Lung (tissue), 17 donors: ENCODE measurements at places on chromosomes 5 and 9.

GRCh38 chr9:16727452-16728136, 142.9 kb downstream of the BNC2 start:
- no peaks in the 10 kb centered on the region for H3K36me3 ChIP-seq
- H3K27me3 ChIP-seq, result peaks cover 11% of the 10 kb centered on the region
- peak overlapping the region; percentile 83 for H3K27ac ChIP-seq
- H3K4me1 ChIP-seq, result no peaks in the 10 kb centered on the region

DNA sequence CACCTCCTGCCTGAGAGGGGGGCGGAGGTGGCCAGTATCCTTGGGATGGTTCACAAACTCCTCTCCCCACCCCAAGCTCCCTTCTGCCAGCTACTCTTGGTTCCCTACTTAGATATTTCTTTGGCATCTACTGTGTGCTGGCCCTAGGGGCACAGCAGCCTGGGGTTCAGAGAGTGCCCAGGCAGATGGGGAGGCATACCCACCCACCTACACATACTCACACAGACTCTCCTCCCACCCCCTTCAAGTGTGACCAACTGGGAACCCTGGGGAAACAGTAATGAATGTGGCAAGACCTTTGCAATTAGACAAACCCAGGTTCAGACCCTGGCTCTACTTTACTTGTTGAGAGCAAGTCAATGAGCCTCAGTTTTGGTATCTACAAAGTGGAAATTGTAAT, 44.4 kb upstream of the PSD2 start:
- H3K4me1 ChIP-seq, result peaks cover 2% of the 10 kb centered on the region
- no peak for DNase-seq
- H3K4me3 ChIP-seq, result no peak overlapping the region
- no peaks in the 10 kb centered on the region for H3K36me3 ChIP-seq

- no peaks in the 10 kb centered on the region for H3K36me3 ChIP-seq
- H3K4me3 ChIP-seq, result no peak overlapping the region
- no peaks in the 10 kb centered on the region for H3K27me3 ChIP-seq
- peaks cover 3% of the 10 kb centered on the region for H3K4me1 ChIP-seq
Observed at GRCh38 chr5:116404016-116404415, 170.6 kb downstream of the SEMA6A start.

GRCh38 chr5:78983601-78984438, 1.3 kb downstream of the ARSB start:
- peak overlapping the region; percentile 89 for H3K4me3 ChIP-seq
- H3K27ac ChIP-seq, result peak overlapping the region; percentile 99

DNA sequence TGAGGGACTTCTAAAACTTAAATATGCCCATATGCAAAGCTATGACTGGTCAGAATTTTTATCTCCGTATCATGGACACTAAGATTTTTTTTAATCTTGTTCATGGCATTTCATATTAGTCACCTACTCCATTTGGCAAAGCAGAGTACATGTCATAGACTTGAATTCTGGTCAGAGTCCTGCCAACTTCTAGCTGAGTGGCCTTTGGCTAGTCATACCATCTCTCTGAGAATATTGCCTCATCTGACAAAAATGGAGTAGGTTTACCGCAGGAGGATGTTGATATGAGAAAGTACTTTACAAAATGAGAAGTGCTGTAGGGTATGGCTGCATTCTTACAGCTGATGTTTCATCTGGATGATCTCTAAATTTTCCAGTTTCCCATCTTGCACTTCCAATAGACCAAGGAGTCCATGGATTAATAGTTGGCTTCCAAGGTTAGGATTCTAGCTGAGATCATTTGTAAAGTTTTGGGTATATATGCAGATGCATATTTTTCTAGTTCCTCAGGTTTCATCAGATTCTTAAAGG, 150.8 kb upstream of the NR3C1 start:
- H3K4me3 ChIP-seq, result no peak overlapping the region
- no peaks in the 10 kb centered on the region for H3K36me3 ChIP-seq
- no peak for DNase-seq
- no peaks in the 10 kb centered on the region for H3K27me3 ChIP-seq

GRCh38 chr9:27065288-27065687, 43.7 kb upstream of the TEK start:
- no peak overlapping the region for H3K4me3 ChIP-seq
- no peak for DNase-seq
- H3K27me3 ChIP-seq, result no peaks in the 10 kb centered on the region
- peaks cover 3% of the 10 kb centered on the region for H3K36me3 ChIP-seq
- no peaks in the 10 kb centered on the region for H3K4me1 ChIP-seq

- H3K4me3 ChIP-seq, result no peak overlapping the region
- no peaks in the 10 kb centered on the region for H3K36me3 ChIP-seq
- H3K4me1 ChIP-seq, result no peaks in the 10 kb centered on the region
- DNase-seq, result no peak
Observed at GRCh38 chr9:108674766-108675530, 180.8 kb downstream of the ACTL7B start.

- H3K4me1 ChIP-seq, result peaks cover 9% of the 10 kb centered on the region
- H3K36me3 ChIP-seq, result no peaks in the 10 kb centered on the region
- DNase-seq, result no peak
Observed at GRCh38 chr9:698954-699353, 142.5 kb upstream of the DMRT1 start.

DNA sequence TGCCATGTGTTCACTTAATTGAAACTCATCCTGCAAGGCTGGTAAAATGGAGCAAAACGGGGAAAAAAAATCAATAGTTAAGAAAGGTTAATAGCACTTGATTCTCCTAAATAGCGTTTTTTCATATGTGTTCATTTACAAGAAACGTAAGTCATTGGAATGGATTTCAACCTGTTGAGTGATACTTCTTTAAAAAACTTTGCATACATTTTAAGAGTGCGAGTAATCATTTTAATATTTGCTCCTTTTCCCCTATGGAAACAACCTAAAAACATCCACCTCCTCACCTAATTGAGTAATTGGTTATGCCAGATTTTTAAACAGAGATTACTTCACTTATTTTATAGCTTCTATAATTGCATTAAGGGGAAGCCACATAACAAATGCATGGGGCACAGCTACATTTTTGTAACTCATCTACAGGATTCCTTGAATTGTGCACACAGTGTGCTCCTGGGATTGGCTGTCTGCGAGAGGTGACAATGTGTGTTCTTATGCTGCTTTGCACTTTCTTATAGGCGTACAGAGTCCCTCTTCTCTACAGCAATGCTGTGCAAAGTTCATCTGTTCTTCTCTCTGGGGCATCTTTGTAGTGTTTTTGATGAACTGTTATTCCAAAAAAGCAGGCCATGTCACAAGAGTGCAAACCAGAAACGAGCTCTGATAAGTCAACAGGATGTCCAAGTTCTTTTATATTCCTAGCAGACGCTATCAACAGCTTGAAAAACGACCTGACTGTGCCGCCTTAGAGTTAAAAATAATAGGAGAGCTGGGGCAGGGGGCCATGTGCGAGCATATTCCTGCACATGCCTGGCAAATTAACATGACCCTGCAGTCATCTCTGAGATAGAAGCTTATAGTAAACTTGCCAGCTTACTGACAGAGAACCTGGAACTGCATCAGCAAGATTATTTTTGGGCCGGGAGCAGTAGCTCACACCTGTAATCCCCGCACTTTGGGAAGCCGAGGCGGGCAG, 117.9 kb downstream of the GOLPH3 start:
- no peak overlapping the region for H3K27ac ChIP-seq
- H3K36me3 ChIP-seq, result peaks cover 9% of the 10 kb centered on the region
- H3K4me3 ChIP-seq, result no peak overlapping the region
- no peaks in the 10 kb centered on the region for H3K27me3 ChIP-seq

DNA sequence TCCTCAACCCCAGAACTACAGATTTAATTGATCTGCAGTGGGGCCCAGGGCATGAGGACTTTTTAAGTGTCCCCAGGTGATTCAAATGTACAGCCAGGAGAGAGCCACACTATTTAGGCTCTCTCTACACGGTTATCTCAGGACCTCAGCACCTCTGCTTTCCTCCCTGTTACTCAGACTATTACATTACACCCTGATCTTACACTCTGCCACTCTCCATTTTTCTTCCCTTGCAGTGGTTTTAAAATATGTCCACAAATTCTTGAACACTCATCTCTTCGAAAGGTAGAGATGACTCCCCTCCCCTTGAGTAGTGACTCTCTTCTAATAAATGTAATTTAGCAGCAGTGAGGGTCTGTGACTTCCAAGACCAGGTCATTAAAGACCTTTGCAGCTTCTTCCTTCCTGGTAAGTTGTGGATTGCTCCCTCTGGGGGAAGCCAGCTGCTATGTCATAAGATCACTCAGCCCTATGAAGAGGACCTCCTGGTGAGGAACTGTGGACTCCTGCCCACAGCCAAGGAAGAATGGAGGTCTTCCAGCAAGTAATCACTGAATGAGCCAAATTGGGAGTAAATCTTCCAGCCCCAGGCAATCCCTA, 87.5 kb upstream of the SSBP2 start:
- no peaks in the 10 kb centered on the region for H3K36me3 ChIP-seq
- no peaks in the 10 kb centered on the region for H3K27me3 ChIP-seq
- H3K27ac ChIP-seq, result no peak overlapping the region
- DNase-seq, result no peak
- H3K4me1 ChIP-seq, result peaks cover 9% of the 10 kb centered on the region

DNA sequence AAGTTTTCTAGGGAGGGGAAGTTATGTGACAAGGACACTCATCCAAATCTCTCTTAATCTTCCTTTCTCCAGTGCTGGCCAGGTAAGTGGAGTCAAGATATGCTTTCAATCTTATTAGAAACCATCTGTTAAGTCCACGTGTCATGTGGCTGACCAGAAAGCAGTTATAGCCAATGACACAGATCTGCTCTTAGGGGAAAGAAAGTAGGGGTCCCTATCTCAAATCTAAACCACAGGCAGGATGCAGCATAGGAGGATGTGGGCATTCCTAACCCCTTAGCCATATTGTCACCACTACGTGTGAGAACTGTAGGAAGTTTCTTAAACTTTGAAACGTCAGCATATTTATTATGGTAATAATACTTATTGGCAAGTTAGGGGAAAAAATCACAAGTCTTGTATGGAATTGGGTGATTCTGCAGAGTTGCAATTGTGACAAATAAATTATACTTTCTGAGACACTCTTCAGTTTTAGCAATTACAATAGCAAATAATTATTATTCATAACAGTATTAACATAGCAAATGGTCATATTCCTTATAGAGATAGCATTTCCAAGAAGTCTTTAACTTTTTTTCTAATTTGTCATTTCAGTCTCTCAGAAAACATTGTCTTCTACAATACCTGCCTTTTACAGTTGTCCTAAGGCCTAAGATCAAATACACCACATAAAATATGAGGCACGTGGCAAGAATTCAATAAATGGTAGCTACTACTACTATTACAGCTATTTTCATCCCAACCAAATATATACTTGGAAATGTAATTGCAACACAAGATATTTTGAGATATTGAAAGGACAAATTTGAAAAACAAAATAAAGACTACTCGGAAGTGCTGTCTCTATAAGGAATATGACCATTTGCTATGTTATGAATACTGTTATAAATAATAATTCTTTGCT, 236.9 kb downstream of the PDE4D start:
- H3K4me1 ChIP-seq, result no peaks in the 10 kb centered on the region
- H3K36me3 ChIP-seq, result no peaks in the 10 kb centered on the region
- no peak overlapping the region for H3K4me3 ChIP-seq
- no peaks in the 10 kb centered on the region for H3K27me3 ChIP-seq
- no peak overlapping the region for H3K27ac ChIP-seq
- DNase-seq, result no peak

DNA sequence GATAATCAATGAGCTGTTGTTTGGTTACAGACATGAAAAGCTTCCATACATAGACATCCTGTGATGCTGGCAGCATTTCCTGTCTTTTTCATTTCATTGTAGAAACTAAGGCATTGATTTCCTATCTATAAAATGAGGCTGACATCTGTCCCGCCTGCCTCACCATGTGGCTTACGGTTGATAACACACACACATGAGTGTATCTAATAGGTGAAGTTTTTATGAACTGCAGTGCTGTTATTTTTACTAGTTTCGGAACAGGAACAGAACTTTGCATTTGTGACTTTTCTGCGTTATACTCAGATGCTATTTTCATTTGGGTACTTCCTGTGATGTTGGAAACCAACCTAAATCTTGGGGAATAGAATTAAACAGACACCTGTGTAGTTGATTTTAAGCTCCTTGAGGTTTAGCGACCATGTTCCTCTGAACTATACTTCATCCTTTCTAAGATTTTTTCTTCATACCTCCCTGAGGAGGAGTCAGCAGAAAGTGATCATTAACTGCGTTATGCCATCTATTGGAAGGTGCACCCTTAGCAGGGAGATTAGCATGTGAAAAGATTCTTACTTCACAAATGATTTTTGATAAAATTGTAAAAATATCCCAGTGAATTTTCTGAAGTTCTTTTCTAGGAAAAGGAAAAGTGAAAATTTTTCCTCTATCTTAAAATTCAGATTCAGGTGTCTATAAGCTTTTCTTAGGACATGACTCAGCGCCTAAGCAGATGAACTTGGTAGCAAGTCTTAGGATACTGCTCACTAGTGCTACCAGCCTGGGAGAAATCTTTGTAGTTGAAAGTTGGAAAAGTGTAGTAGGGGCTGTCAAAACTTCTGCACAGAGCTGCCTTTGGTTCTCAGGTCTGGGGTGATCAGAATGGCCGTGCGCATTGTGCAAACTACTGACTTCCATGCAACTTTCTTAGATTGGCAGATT, 134.5 kb downstream of the TRIO start:
- no peak for DNase-seq
- no peak overlapping the region for H3K4me3 ChIP-seq
- peaks cover 5% of the 10 kb centered on the region for H3K36me3 ChIP-seq
- H3K4me1 ChIP-seq, result no peaks in the 10 kb centered on the region
- no peak overlapping the region for H3K27ac ChIP-seq

DNA sequence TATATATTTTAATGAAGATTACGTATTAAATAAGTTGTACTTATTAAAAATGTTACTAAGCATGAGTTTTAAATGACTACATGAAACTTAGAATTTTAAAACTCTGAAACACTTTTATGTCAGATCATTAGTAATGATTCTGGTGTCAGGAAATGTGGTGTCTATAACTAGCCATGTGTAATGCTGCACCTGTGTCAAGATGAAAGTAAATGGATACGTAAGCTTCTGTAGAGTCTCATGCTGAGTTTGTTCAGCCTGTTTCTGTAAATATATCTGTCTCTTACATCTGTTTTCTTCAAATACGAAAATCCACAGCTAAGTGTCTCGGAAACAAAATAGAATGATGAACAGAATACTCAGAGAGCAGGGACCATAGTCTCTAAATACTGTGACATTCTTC, 278.0 kb upstream of the SMC2 start:
- H3K4me3 ChIP-seq, result no peak overlapping the region
- H3K4me1 ChIP-seq, result no peaks in the 10 kb centered on the region
- DNase-seq, result no peak
- no peaks in the 10 kb centered on the region for H3K36me3 ChIP-seq

DNA sequence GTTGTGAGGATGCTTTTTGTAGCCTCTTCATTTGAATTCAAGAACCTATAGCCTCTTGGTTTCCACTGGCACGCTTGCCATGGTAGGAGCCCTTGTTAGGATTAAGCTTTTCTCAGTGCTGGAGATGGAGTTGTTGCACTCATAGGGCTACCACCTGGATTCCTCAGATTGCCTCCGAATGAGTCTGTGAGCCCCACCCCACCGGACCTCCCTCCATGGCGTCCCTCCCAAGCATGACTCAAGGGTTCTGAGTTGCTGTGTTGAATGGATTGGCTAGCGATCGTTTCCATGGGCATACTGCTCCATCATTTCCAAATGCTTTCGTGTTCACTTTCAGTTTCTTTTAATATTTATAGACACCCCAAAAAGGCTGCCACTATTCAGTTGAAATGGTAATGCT, 69.9 kb downstream of the DAPK1 start:
- peaks cover 16% of the 10 kb centered on the region for H3K4me1 ChIP-seq
- peak overlapping the region; percentile 65 for H3K27ac ChIP-seq
- H3K36me3 ChIP-seq, result no peaks in the 10 kb centered on the region
- peak; percentile 65 for DNase-seq
- H3K4me3 ChIP-seq, result no peak overlapping the region
- H3K27me3 ChIP-seq, result no peaks in the 10 kb centered on the region
